ENCODE measurements at places on chromosomes 12 and 14.
A peak's percentile ranks its signal among the peaks of the same experiment; 100 is the strongest.

DNA sequence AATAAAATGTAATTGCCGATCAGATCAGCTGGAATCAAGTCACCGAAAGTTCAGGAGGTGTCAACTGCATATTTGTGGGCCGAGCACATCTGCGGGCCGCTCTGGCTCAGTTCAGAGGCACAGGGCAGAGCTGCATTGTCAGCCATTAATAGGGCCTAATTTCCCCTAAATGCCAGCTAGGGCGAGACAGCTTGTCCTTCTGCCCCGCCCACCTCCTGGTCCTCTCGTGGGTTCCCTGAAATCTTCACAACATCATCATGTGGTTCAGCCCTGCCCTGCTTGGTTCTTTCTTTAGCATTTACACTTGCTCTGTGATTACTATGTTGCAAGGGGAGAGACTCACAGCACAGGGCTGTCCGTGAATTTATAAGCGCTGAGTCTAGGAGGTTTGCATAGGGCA lies 148.9 kb downstream of the CHST11 start:
- no peak for DNase-seq

DNA sequence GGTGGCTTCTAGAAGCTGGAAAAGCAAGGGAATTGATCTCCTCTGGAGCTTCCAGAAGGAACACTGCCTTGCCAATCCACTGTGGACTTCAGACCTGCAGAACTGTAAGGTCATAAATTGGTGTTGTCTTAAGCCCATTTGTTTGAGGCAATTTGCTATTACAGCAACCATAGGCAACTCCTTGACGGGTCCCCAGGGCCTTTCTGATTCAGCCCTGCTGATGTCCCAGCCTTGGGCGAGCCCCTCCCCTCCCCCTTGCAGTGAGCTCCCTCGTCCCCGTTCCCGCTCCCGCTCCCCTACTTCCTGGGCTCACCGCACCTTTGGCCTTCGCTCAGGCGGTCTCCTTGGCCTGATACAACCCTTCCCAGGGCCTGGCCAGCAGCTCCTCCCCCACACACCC lies 18.9 kb upstream of the DIO3 start:
- DNase-seq = no peak

GRCh38 chr12:124766727-124767065 lies 97.0 kb downstream of the SCARB1 start:
- no peak for DNase-seq

DNA sequence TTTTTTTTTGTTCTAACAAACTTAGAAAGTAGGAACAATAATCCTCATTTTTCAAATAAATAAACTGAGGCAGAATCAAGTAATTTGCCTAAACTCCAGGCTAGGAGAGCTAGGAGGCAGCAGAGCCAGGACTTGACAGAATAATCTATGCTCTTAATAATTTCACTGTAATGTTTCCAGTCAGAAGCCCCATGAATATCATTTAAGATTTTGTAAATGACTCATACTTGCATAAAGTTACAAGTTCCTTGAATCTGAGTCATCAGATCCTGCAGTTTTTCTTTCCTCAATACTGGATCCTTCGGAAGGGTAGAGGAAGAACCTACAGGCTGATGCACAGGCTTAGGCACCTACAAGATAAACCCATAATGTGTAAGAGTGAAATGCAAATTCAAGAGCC lies 29.0 kb downstream of the CAPRIN2 start:
- no peak for DNase-seq

DNA sequence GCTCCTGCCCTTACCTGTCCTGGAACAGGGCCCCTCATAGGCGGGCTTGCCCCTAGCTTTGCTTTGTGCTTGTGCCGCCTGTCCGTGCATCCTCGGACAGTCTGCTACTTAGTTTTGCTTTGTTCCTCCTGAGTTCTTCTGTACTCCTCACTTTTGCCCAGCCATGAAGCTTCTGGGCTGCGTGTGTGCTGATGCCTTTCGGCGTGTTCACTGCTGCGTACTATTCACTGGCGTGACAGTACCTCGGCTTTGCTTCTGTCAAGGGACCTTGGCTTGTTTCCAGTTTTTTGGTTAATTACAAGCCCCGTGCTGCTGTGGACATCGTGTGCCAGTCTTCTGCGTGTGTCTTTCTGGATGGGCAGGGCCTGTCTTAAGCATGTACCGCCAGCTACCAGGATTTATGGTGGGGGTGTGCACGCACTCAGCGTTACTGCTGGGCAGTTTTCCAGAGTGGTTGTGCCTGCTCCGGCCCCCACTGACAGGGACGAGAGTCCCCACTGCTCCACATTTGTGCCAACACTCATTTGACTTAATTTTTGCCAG lies 2.5 kb downstream of the PACS2 start:
- no peak for DNase-seq

DNA sequence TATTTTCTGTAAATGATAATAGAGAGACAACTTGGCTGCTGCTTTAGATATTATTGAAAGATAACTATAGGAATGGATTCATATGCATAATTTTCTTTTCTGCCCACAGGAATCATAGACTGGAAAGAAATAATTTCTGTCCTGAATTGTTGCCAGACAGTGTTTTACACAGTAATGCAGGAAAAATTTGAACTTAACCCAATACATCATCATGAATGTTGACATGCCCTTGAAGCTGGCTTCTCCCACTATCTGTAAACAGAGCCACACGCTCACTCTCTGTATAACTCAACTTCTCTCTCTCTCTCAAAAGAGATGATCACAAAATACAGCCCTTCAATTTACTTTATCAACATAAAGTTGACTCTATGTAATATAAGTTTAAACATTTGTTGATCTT lies 56.6 kb downstream of the PAX9 start:
- no peak for DNase-seq

GRCh38 chr14:32986791-32987540 lies 48.3 kb downstream of the NPAS3 start:
- DNase-seq = no peak

DNA sequence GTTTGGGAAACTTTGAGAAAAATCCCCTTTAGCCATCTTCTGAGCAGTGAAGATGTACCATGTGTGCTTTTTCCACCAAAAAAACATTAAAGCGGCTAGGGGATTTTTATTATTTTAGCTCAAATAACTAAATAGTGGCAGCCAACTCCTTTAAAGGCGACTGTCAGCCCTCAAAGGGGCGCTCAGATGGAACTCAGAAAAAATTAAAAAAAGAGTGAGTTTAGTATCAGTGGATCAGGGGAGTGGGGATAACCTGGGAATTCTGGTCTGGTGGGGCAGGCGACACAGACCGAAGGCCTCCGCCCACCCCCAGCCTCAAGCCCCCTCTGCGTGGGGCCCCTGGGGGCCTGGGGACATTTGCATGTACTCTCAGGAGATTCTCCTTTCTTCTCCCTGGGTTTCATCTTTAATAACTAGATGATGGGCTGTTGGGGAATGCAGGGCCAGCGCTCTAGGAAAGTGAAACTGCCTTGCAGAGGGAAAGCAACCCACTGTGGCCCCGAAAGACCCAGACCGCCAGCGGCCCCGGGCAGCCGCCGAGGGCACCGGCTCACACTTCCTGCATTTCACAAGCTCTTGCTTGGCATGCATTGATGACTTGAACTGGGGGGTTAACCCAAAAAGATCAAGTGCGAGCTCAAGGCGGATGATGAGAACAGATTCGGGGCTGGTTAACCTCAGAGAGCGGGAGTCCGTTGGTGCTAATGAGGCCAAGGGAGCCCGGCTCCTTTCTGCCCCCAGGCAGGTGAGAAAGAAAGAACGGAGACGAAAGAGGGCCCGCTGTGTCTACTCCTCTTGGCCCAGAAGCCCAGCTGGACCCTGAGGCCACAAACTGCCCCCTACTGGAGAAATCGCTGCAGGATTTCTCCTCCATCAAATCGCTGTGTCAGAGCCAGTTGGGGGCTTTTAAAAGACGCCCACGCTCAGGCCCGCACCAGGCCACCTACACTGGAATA lies 7.3 kb upstream of the BATF start:
- DNase-seq = no peak

GRCh38 chr12:130788515-130788914 lies 50.5 kb downstream of the STX2 start:
- DNase-seq = no peak

DNA sequence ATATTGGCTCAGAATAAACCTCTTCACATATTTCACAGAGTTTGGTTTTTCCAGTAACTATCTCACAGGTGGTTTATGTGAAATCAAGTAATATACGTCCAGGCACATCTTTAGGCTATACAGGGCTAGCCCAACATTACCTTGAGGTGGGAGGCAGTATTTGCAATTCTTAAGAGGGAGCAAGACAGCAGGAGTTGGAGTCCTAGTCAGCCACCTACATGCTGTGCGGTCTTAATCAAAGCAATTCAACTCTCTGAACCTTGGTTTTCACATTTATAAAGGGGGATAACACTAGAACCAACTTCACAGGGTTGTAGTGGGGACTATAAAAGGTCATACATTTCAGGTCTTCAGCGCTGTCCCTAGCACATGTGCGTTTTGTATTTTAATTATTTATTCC lies 73.5 kb upstream of the FICD start:
- DNase-seq = no peak

- DNase-seq = no peak
These were observed 83.4 kb downstream of the GAS2L3 start for GRCh38 chr12:100656856-100657255.

DNA sequence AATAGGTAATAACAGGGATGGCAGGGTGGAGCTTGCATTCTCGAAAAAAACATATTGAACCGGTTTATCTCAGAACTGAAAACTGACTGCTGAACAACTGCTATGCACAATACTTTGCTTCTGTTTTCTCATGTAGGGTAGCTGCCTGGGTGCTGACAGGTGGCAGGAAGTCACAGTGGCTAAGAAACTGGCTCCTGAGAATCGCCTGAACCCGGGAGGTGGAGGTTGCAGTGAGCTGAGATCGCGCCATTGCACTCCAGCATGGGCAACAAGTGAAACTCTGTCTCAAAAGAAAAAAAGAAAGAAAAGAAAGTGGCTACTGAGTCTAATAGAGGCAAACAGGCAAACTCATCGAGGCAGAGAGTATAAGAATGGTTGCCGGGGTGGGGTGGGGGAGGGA lies 113.1 kb downstream of the CCDC60 start:
- no peak for DNase-seq

DNA sequence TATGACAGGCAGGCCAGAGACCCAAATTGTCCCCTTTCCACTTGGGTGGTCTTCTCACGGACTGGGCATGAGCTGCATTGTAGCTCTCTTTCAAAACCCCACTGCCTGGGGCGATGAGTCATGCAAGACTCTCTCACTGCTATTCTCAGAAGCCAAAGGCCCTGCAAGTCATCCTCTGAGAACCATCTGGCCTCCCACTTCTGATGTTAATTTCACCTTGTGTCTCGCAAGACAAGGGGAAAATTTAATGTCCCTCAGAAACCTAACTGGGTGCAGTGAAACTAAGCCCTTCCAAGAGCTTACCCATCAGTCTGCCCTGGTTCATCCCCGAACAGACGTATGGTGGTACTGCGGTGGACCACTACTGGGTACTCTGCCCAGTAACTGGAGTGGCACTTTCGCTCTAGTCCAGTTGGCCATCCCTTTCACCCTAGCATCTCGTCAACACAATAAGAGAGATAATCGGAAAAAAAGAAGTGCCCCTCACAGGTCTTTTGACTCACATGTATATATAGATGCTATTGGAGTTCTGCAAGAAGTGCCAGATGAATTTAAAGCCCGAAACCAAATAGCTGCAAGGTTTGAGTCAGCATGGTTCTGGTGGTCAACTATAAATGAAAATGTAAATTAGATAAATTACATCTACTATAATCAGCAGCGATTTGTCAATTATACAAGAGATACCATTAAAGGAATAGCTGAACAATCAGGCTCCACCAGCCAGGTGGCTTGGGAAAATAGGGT lies 31.3 kb upstream of the LALBA start:
- peak; percentile 24 for DNase-seq

DNA sequence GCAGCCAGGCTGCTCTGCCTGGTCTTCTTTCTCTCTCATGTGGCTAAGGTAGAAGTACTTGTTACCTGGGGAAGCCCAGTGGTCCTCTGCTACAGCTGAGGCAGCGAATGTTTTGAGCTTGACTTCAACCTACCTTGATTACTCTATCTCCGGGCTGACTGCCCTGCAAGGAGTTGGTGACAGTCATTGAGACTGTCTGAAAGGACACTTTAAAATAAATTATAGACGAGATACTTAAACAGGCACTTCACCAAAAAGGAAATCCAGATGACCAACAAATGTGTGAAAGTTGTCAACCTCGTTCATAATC lies 474 bp upstream of the CIT start:
- DNase-seq = no peak

GRCh38 chr12:15278816-15279658 lies 43.3 kb upstream of the PTPRO start:
- DNase-seq = no peak

DNA sequence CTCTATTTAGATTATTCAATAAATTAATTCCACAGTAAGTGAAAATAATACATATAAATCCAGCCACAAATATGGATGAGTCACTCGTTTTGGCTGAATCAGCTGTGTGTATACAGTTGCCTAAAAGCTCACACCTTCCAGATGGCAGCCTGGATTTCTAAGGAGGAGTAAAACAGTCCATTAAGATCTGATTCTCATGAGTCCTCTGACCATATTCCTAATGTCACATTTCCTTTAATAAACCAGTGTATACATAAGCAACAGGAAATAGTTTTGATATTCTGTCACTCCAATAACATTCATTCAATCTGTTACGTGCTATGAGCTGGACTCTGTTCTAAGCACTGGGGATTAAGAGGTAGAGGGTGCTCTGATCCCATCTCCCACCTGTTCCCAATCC lies 21.8 kb downstream of the MDM1 start:
- peak; percentile 18 for DNase-seq

DNA sequence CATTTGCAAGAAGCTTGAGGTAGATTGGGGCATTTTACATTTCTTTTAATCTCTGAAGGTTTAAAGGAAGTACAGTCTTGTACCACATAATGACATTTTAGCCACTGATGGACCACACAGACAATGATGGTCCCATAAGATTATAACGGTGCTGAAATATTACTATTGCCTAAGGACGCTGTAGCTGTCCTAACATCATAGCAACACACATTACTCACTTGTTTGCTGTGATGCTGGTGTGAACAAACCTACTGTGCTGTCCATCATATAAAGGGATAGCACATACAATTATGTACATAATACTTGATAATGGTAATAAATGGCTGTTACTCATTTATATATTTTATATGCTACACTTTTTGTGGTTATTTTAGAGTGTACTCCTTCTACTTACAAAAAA lies 127.1 kb upstream of the CPNE8 start:
- DNase-seq = no peak

- DNase-seq = no peak
These were observed 374.9 kb upstream of the RGS6 start for GRCh38 chr14:71557351-71557750.

- peak; percentile 57 for DNase-seq
These were observed 343.9 kb upstream of the FLRT2 start for GRCh38 chr14:85186082-85186481.

Data from NCI-H524 (cell line).